ENCODE measurements at places on chromosomes 12 and 14. TPM values are rescaled to one million over a fixed set of nuclear protein-coding genes. Genes with fewer than 3 reads are reported as not detected.

Gene GPD1
- 0.54 TPM for total RNA-seq

Gene KLHDC1
- 13.7 TPM for total RNA-seq

Gene CCDC198
- total RNA-seq, result not detected

Gene CLEC4E
- not detected for total RNA-seq

Gene TMCC3
- 8.8 TPM for total RNA-seq

Gene SCNN1A
- total RNA-seq, result 0.20 TPM

- no peak overlapping the region for H3K4me3 ChIP-seq
- no peak overlapping the region for H3K27ac ChIP-seq
- no peaks in the 10 kb centered on the region for H3K4me1 ChIP-seq
- H3K36me3 ChIP-seq, result no peaks in the 10 kb centered on the region
Observed at GRCh38 chr14:99931308-99931707, 133.9 kb upstream of the EVL start.

- peaks cover 4% of the 10 kb centered on the region for H3K27me3 ChIP-seq
- peaks cover 5% of the 10 kb centered on the region for H3K4me1 ChIP-seq
- no peaks in the 10 kb centered on the region for H3K36me3 ChIP-seq
Observed at GRCh38 chr12:91579516-91580263, 397.1 kb upstream of the DCN start.

DNA sequence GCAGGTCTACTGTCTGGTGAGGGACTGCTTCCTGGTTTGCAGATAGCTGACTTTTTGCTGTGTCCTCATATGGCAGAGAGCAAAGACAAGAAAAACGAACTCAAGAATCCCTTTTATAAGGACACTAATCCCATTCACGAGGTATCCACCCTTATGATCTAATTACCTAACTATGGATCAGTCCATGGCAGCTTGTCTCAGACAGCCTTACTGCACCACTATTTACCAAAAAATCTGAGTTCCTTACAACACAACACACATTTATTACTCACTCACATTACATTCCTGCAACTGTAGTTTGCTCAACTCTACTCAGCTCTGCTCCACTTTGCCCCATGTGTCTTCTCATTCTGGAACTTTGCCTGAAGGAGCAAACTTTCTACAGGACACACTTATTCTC lies 10.1 kb upstream of the SLC6A15 start:
- no peak overlapping the region for H3K4me3 ChIP-seq
- H3K36me3 ChIP-seq, result no peaks in the 10 kb centered on the region
- no peaks in the 10 kb centered on the region for H3K27me3 ChIP-seq

GRCh38 chr14:26744903-26745302 lies 147.1 kb upstream of the NOVA1 start:
- no peak overlapping the region for H3K4me3 ChIP-seq
- no peaks in the 10 kb centered on the region for H3K27me3 ChIP-seq
- no peaks in the 10 kb centered on the region for H3K36me3 ChIP-seq

GRCh38 chr12:115932066-115932465 lies 345.4 kb downstream of the MED13L start:
- H3K27ac ChIP-seq, result no peak overlapping the region
- no peaks in the 10 kb centered on the region for H3K36me3 ChIP-seq
- no peaks in the 10 kb centered on the region for H3K27me3 ChIP-seq
- no peak for DNase-seq
- no peaks in the 10 kb centered on the region for H3K4me1 ChIP-seq

GRCh38 chr14:61034416-61035120 lies 53.5 kb downstream of the SLC38A6 start:
- H3K36me3 ChIP-seq, result no peaks in the 10 kb centered on the region
- DNase-seq, result peak; percentile 14
- peaks cover 10% of the 10 kb centered on the region for H3K4me1 ChIP-seq
- H3K27me3 ChIP-seq, result no peaks in the 10 kb centered on the region
- no peak overlapping the region for H3K27ac ChIP-seq

- DNase-seq, result peak; percentile 70
- H3K27ac ChIP-seq, result no peak overlapping the region
- H3K27me3 ChIP-seq, result no peaks in the 10 kb centered on the region
- no peaks in the 10 kb centered on the region for H3K36me3 ChIP-seq
- no peak overlapping the region for H3K4me3 ChIP-seq
Observed at GRCh38 chr14:61925043-61925442, 162.8 kb downstream of the SNAPC1 start.

GRCh38 chr12:94186278-94187241 lies 38.2 kb downstream of the PLXNC1 start:
- no peak overlapping the region for H3K4me3 ChIP-seq
- H3K36me3 ChIP-seq, result peaks cover 56% of the 10 kb centered on the region
- no peak overlapping the region for H3K27ac ChIP-seq
